ENCODE measurements at places on chromosomes 16 and 17.

DNA sequence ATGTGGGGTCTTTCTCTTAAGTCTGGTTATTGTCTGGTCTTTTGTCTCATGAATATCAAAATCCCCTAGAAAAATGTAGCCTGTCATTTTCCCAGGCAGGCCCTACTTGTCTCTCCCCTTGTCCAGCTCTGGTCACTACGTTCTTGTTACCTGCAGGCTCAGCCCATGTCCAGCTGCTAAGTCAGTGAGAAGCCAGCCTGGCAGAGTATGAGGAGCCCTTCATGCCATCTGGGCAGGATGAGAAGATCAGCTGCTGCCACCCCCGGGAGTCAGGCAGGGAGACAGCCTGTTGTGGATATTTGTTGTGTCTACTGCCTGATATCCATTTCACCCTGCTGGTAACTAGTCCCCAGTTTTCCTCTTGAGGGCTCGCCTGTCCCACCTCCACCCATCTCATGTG is 88.9 kb downstream of the ASIC2 start:
- no peak for DNase-seq

- DNase-seq: no peak
Observed at GRCh38 chr16:49673442-49673841, 182.5 kb downstream of the ZNF423 start.

GRCh38 chr16:24124291-24124690 is 131.8 kb upstream of the CACNG3 start:
- no peak for DNase-seq

DNA sequence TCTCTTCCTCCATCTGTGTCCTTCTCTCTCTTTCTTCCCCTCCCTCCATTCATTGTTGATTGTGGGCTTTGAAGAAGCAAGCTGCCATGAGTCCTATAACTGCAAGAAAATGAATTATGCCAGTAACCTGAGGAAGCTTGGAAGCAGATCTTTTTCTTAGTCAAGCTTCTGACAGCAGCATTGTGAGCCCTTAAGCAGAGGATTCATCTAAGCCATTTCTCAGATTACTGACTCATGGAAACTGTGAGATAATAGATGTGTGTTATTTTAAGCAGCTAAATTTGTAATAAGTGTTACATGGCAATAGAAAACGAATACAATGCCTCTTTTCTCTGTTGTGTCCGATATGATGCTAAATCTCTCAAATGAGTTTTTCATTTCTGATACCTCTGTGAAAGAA is 1109.7 kb downstream of the CDH11 start:
- DNase-seq: no peak

- no peak for DNase-seq
Observed at GRCh38 chr16:85501900-85502299, 111.2 kb upstream of the GSE1 start.

GRCh38 chr16:88874938-88875599 is 8.6 kb upstream of the PABPN1L start:
- DNase-seq: no peak

GRCh38 chr16:84266451-84266850 is 26.6 kb upstream of the KCNG4 start:
- no peak for DNase-seq

DNA sequence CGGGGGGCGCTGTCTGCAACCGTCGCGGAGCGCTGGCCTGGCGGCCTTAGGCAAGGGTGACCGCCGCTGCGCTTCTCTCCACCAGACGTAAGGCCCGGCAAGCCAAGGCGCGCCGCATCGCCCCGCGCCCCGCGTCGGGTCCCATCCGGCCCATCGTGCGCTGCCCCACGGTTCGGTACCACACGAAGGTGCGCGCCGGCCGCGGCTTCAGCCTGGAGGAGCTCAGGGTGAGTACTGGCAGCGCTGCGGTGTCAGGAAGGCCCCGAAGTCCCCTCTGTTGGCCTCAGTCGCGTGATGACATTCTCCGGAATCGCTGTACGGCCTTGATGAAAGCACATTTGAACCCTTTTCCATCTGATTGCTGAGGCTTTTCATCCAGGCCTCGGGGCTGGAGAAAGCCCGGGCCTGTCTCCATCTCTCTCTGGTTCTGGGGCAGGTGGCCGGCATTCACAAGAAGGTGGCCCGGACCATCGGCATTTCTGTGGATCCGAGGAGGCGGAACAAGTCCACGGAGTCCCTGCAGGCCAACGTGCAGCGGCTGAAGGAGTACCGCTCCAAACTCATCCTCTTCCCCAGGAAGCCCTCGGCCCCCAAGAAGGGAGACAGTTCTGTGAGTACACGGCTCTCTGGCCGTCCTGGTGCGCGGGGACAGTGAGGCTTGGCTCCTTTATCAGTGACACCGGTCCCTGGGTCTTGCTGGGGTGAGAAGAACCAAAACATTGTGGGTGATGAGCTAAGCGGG is 831 bp downstream of the RPL13 start:
- DNase-seq: no peak

DNA sequence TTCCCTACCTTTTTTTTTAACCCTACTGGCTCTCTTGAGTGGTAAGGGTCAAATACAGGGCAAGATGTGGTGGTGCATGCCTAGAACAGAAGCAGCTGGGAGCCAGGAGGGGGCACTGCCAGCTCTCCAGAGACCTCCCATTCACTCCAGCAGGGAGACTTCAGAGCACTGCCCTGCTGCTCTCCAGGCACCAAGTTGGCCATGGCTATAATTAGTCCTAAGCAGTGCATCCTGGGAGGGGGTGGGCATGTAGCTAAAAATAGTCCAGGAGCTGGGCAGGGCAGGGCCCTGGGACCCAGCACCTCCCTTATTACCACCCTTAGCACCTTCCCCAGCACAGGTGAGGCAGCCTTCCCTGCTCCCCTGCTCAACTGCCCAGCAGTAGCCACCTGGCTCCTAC is 3.5 kb downstream of the CORO6 start:
- no peak for DNase-seq

- DNase-seq: no peak
Observed at GRCh38 chr17:79255456-79255855, 180.8 kb downstream of the ENGASE start.

DNA sequence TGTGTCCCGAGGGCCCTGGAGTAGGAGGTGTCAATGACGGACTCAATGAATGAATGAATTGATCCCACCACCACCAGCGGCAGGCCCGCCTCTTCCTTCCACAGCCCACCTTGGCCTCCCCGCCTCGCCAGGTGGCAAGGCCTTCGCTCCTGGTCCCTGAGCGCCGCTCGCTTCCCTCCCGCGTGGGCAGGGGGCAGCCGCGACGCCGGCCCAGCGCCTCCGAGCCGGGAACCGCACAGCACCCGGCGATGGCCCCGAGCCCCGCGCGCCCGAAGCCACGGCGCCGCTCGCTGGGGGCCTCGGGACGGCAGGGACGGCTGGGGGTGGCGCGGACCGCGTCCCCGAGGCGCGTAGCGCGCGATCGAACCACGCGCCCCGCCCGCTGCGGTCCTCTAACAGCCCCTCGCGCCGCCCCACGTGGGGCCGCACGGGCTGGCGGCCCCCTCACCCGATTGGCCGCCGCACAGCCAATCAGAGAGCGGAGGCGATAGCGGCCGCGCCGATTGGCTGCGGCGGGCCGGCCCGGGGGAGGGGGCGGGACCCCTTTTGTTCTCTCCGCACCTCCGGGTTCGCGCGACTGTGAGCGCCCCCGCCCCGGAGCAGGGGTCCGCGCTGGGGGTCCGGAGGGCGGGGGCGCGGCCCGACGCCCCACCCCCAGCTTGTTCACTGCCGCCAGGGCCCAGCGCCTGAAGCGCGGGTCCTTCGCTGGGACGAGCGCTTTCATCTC is 31.4 kb downstream of the ACTG1 start:
- DNase-seq: peak; percentile 28

Data from NCI-H2081 treated with DMSO at 0.1 percent for 48 hours (cell line).